H7 (cell line): ENCODE measurements at places on chromosomes 7 and 10.

DNA sequence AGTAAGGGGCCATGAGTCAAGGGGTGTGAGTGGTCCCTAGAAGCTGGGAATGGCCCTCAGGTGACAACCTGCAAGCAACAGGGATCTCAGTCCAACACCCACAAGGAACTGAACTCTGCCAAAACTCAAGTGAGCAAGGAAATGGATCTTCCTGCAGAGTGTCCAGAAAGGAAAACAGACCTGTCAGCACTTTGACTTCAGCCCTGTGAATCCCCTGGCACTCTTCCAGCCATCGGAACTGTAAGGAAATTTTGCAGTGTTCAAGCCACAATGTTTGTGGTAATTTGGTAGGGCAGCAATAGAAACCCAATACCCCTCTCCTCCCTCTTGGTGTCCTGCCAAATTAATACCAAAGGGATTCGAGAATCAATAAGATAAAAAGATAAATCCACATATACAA is 6.9 kb downstream of the LYZL1 start:
- no peak for DNase-seq

- no peak for DNase-seq
Observed at GRCh38 chr10:49369216-49370162, 26.4 kb downstream of the DRGX start.

DNA sequence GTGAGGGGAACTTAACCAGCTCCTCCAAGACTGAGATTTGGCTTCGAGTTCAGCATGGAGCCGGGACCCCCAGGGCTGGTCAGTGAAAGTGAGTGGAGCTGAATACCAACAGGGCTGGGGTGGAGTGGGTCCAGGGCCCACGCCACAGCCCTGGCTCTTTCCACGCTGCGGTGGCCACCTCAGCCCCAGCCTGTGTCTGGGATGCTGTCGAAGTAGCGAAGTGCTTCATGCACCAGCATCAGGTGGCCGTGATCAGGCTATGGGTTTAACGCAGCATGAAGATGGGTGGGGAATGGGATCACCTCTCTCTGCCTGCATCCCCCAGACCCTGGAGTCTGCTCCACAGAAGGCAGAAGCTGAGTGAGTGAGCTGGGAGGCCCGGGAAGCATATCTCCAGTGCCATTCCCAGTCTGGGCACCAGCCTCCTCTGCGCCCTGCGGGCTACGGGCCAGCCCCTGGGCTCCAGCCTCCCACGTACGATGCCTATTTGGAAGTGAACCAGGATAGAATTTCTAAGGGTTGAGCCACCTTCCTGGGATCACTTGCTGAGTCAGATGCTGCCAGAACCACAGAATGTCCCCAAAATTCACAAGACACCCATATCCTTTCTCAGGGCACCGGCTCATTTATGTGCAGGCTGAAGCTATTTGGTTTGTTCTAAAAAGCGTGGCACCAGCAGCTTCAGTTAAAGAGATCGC is 131.1 kb upstream of the CHST15 start:
- no peak for DNase-seq

DNA sequence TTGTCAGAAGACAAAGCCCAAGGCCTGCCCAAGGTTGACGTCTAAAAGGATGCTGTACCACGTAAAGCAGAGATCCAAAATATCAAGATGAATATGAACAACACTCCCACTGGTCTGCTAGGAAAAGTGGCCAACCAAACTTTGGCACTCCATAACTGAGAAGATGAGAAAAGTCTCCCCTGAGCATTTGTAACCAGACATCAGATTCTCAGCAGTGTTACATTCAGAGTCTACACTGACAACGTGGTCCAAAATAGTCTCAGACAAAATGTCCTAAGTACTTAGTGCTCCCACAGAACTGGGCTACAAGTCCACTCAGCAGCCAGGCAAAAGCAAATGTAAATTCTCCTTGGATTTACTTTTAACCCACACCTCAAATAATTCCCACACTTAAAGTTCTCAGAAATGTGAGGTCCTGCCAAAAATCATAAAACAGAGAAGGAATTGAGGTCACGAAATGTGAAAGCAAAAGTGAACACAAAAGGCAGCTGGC is 185.1 kb upstream of the NOBOX start:
- no peak for DNase-seq

DNA sequence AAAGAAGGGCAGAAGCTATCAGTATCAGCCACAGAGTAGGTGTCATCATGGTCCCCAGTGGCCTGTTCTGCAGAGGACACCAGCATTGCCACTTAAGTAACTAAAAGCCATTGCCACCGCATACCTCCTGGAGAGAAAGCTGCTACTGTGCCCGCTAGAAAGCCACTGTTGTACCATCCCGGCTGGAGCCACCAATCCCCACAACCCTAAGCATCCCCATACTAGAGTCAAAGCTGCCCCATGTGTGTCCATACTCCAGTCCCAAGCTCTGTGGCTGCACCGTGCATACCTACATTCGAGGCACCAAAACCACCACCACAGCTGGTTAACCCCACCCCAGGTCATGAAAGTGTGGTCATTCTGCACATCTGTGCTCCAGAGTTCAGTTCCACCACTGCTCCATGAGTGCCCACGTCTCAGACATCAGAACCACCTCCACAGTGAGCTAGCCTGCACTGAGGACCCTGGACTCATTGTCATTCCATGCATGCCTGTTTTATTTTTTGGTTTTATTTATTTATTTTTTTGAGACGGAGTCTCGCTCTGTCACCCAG is 9.5 kb upstream of the SEPTIN14 start:
- DNase-seq, result no peak
